ENCODE measurements at places on chromosomes 4 and X. TPM values are rescaled to one million over a fixed set of nuclear protein-coding genes. Genes with fewer than 3 reads are reported as not detected.

Gene PSAPL1
- not detected for polyA plus RNA-seq

Gene VEGFC
- polyA plus RNA-seq = 17.4 TPM

Gene JAKMIP1
- 0.10 TPM for polyA plus RNA-seq

Gene FAM241A
- polyA plus RNA-seq = 1.4 TPM

Gene CLCN4
- polyA plus RNA-seq = 6.2 TPM

GRCh38 chr4:7103607-7104365, 35.9 kb upstream of the GRPEL1 start:
- no peak for DNase-seq

DNA sequence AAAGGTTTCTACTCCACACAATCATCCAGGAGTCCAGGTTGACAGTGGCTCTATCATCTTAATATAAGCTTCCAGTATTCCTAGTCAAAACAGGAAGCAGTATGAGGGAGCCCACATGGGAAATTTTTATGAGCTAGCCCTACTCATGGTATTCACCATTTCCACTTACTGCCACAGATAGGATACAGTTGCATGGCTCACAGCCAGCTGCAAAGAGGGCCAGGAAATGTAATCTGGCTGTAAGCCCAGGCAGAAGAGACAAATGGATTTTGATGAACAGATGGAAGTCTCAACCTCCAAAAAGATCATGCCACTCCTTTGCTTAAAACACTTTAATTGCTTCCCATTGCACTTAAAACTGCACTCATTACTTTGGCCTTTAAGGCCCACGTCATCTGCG, 150.6 kb downstream of the ADAMTS3 start:
- no peak for DNase-seq

GRCh38 chrX:17521871-17522693, 147.1 kb downstream of the NHS start:
- DNase-seq = no peak

DNA sequence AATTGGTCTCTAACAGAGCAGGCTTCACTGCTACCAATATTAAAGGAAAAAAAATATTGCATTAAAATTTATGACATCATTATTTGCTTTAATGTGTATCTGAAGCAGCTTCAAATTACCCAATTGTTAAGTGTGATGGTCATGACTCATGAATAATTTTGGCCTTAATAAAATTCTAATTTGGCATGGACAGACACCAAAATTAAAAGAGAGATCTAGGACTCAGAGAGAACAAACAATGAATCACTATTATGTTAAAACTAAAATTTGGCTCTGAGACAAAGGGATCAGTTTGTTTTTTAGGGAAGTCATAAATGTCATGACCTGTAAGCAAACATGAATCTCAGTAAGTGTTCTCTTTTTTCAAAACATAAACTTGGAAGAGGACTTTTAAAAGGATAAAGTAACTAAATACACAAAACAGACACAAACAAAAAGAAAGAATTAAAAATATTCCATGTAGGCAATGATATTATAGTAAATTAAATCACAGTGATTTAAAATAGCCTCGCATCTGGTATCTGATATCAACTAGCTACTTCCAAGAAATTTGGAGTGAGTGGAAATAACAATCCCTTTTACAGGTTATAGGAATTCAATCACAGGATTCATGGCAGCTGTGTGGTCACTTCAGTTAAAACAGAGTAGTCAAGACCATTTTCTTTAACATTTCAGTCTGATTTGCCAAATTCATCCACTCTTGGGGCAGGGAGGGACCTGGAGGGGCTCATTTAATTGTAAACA, 11.6 kb downstream of the VEGFC start:
- no peak for DNase-seq

Gene PCDH18
- polyA plus RNA-seq = 215 TPM

DNA sequence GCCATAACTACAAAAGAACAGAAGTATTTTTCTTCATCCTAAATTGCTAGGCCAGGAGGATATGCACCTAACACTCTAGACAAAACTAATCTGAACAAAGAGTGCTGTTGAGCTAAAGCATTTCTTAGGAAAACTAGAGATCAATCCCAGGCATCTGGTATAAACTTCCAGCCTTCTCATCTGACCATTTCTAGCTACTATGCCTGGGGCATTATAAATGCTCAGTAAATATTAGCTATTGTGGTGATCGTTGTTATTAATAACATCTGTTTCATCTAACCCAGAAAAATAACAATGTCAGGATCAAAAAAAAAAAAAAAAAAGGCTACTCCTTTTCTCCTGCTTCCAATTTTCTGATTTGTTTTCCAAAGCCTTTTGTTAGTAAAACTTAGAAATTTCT, 7.7 kb upstream of the SLC10A6 start:
- no peak for DNase-seq

DNA sequence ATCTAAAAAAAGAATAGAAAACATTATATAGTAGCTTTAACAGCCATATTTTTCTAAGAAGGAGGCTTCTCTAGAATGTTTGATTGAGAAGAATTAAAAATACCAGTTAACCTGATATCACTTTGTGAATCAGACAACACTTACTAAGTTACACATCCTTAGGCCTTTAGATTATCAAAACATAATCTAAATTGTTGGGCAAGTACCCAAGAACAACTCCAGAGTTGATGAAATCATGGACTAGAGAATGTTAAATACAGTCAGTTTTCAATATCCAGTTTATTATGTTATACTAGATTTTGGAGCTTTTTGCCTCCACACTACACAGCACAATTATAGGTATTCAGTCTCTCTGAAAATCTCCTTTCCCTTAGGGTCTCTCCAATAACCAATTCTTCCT, 39.6 kb downstream of the ARL13A start:
- DNase-seq = no peak

Gene DCAF12L2
- 3.0 TPM for polyA plus RNA-seq

DNA sequence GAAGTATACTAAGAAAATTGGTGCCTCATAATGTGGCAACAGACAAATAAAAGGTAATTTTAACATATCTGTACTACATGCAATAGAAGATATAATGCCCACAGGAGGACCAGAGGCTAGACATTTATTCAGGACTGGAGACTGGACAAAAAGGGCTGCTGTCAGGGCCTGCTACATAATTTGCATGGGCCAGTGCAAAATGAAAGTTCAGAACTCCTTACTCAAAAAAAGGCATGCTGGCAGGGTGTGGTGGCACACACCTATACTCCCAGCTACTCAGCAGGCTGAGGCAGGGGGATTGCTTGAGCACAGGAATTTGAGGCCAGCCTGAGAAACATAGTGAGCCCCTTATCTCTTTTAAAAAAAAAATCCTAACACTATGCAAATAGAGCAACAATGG, 12.4 kb upstream of the MAOA start:
- DNase-seq = no peak

DNA sequence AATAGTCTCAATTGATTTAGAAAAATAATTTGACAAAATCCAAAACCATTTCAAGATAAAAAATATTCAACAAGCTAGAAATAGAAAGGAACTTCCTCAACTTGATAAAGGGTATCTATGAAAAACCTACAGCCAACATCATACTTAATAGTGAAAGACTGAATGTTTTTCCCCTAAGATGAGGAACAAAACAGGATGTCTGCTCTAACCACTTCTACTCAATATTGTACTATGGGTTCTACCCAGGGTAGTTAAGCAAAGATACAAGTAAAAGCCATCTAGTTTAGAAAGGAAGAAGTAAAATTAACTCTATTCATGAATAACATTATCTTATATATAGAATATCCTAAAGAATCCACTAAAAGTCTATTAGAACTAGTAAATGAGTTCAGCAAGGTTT, 21.5 kb upstream of the SYTL5 start:
- DNase-seq = no peak

GRCh38 chr4:151801547-151802516, 41.0 kb upstream of the GATB start:
- no peak for DNase-seq

Gene ADH4
- polyA plus RNA-seq = 0.42 TPM

Gene CTAG1B
- not detected for polyA plus RNA-seq

DNA sequence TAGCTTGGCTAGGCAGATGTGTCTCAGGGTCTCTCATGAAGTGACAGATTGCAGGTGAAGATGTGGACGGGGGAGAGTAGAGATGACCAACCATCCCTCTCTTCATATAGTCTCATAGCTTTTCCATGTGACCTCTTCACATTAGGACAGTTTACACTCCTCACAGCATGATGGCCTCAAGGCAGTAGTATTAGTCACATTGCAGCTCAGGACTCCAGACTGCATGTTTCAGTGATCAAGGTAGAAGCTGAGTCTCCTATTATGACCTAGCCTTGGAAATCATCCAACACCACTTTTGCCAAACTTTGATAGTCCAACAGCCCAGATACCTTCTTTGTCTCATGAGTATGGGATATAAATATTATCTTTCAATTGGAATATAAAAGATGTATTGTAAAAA, 147.7 kb downstream of the GASK1B start:
- DNase-seq = no peak

DNA sequence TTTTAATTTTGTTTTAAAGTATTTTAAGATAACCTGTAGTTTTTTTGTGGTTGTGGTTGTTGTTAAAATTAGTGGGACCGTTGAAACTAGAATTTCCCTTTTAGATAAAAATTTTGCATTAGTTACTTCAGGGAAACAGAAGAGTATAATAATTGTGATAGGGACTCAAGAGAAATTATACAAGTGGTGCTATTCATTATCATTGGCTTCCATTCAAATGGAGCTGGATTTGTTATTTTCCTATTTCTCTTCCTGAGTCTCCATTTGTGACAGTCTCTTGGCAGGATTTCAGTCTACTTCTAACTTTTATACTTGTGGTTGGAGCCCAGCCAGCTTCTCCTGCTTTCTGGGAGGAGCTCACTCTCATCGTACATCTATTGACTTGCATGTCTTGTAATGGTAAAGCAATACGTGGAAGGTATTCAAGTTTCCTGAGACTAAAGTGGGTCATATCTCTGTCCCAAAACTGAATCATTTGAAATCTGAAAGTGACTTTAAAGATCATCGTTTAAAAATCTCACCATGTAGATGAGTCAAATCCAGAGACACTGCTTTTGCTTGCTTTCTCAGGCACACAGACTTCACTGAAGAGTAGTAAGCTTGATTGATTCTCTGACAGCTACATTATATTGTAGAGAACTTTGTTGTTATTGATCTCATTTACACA, 155.8 kb downstream of the RPA4 start:
- DNase-seq = no peak

Gene CXorf38
- polyA plus RNA-seq = 11.8 TPM

Gene HPGD
- 73.0 TPM for polyA plus RNA-seq

Gene DGAT2L6
- polyA plus RNA-seq = not detected

GRCh38 chr4:156811963-156812362, 159.6 kb downstream of the PDGFC start:
- no peak for DNase-seq

Gene PWWP3B
- polyA plus RNA-seq = 3.3 TPM

DNA sequence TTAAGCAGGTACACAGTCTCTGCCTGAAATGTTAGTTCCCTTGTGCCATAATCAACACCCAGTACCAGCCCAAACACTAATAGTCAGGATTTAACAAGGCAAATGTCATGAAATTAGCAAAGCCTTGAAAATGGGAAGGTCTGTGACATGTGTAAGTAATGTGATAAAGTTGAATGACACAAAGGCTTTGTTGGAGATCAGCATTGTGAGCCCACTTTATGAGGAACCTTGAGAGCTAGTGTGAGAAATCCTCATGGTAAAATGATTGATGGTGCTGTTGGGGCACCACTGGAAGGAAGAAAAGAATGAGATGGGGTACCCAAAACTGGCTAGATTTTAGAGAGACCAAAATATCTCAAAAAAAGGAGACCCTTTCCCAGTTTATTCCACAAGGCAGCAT, 3.3 kb upstream of the LIN54 start:
- DNase-seq = no peak

Gene TMPRSS11D
- polyA plus RNA-seq = 0.07 TPM

- no peak for DNase-seq
These were observed 71.1 kb upstream of the PHOX2B start for GRCh38 chr4:41819621-41820020.

DNA sequence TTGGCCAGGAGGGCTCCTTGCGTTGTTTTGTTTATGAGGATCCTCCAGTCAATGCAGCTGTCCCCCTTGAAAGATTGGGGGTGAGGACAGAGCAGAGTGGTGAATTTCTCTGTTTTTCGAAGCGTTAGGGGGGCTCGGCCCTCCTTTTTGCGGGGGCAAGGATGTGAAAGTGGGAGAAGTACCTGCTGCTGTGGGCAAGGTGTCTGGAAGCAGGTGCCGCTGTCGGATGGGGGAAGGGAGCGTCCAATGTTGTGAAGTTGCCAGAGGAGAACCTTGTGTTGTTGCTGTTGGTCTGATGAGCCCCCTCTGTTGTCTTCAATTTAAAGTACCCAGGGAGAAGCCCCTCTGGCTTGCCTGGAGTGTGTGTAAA, 613 bp downstream of the GLRB start:
- peak; percentile 6 for DNase-seq

DNA sequence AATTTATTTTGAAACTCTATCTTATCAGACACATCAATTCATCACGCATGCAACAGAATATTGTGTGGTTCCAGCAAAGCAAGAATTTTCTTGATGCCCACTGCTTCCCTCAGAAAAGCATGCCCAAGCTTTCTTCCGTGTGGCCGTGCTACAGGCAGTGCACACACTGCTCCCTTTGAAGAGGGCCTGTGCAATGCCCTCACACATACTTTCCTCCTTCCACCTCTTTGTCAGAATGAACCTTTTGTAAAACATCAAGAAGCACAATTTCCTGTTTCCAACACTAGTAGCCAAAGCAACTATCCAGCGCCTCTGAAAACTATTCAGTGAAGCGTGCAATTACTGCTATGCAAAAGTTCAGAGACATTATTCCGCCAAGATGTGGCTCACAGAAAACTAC, 201.7 kb downstream of the NLGN4X start:
- no peak for DNase-seq

- no peak for DNase-seq
These were observed 19.9 kb upstream of the CYBB start for GRCh38 chrX:37759878-37760418.

Measured in right renal cortex interstitium (tissue), 3 donors.